ENCODE measurements at places on chromosomes 2 and 18.

DNA sequence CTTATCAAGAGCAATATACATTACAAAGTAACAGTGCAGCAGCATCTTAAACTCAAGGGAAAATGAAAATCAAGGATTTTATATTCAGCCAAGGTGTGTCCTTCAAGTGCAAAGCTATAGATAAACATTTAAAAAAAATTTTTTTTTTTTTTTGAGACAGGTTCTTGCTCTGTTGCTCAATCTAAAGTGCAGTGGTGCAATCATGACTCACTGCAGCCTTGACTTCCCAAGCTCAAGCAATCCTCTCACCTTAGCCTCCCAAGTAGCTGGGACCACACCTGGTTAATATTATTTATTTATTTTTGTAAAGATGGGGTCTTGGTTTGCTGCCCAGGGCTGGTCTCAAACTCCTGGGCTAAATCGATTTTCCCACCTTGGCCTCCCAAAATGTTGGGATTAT, 9.0 kb downstream of the CDKL4 start:
- no peak for DNase-seq

DNA sequence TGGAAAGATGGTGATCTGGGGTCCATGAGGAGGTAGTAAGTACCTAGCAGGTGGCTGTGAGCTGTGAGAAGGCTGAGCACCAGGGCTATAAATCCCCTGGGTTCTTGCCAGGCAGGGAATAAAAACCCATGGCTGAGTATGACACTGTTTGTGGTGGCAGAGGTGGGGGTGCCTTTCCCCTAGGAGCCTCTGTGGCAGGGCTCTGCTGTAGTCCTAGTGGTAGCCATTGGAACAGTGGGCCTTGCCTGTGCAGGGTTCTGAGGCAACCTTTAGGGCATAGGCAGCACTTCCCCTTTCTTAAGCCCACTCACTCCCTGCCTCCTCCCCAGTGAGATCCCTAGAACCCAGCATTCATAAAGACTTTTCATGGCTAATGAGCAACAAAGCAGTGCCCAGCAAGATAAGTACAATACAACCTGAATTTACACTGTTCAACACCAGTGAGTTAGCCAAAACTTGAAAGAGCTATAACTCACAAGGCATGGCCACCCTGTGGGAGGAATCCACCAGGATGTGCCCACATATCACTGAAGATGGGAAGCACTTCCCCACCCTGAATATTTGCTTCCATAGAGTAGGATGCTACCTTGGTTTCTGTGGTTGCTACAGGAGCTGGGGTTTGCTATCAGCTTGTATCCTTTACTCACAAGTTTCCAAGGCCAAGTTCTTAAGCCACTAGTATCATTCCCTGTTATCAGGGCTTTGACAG, 100.9 kb upstream of the NEUROD1 start:
- DNase-seq = no peak

DNA sequence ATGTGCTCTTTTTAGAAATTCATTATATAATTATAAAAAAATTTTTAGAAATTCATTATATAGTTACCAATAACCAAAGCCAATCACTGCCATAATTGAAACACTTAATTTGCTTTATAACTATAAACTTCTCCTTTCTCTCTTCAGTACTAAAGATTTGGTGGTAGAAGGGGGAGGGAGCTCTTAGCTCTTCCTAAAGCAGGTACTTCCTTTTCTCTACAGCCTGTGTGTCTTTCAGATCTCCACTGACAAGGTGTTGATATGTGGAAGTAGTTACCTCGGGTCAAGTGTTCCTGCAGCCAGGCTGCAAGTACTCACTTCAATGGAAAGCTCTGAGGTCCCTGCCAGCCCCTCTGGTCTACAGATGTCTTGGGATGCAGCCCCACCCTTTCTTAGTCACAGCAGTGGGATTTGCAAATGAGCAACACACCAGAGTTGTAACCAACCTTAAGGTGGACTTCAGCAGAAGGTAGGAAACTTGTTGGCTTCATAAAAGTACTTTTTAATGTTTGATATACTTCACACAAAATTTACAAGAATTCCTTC, 690.0 kb downstream of the ARHGAP15 start:
- DNase-seq = no peak

DNA sequence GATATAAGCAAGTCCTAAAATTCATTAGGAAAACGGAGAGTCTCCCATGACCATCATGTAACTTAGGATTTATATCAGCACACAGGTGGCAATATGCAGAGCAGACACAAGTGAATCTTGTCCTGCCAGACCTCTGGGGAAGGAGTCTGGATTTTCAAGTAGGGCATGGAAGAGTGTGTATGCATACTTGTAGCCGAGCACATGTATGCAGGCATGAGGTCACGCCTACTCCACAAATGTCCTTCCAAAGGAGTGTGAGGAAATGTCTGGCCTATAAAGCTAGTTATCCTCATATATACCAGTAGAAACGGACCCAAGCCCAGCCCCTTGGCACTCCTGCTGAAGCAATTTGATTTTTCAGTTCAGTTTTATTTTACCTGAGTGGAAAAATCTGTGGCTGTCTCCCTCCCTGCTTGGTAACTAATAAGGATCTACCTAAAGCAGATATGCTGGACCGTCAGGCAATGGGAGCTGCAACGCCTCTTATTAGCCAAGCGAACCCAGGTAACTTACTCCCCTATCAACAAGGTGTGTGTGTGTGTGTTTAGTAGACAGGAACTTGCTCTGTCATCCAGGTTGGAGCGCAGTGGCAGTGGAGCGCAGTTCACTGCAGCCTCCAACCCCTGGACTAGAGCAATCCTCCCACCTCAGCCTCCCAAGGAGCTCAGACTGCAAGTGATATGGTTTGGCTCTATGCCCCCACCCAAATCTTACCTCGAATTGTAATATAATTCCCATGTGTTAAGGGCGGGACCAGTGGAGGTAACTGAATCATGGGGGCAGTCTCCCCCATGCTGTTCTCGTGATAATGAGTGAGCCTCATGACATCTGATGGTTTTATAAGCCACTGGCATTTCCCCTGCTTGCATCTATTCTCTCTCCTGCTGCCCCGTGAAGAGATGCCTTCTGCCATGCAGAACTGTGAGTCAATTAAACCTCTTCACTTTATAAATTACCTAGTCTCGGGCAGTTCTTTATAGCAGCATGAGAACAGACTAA, 2.8 kb downstream of the STAT1 start:
- no peak for DNase-seq

DNA sequence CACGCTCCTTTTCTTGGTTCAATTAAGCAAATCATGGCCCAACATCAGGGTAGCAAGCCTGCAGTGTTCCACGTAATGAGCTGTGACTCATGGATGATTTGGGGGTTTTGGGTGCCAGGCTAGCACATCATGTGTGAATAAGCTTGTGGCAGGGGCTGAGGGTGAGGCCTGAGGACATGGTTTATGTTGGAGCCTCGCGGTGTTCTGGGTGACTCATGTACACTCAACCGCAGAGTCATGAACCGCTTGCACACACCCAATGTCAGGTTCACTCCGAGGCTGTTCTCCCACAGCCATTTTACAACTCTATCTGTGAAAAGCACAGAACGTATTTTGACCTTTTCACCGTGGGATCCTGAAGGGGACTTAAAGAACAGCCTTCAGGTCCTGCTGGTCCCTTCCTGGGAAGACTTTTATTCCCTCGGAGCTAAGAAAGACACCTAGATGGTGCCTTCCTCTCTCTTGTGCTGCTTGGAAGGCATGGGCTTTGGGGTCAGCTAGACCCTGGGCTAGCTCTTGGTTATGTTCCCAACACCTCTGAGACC, 139.9 kb upstream of the ZEB2 start:
- peak; percentile 98 for DNase-seq

DNA sequence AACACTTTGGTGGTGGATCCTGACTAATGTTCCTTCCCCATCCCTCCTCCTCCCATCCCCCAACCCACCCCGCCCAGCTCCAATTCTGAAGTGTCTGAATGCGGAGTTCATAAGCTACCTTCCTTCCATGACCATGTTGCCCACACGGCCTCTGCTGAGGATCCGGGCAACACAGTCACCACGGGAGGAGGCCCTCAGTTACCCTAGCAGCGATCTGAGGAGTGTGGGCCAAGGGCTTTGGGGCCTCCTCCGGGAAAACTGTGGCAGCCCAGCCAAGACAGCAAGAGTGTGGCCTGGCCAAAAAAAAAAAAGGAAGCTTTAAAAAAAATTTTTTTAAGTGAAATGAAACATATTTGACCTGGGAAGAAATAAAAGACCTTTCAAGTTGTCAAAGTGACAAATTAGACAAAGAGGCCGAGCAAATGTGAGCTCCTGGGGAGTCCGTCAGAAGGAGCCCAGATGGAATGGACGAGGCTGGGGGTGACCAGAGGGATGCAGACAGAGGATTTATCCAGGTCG, 169.0 kb upstream of the PKDCC start:
- DNase-seq = no peak

DNA sequence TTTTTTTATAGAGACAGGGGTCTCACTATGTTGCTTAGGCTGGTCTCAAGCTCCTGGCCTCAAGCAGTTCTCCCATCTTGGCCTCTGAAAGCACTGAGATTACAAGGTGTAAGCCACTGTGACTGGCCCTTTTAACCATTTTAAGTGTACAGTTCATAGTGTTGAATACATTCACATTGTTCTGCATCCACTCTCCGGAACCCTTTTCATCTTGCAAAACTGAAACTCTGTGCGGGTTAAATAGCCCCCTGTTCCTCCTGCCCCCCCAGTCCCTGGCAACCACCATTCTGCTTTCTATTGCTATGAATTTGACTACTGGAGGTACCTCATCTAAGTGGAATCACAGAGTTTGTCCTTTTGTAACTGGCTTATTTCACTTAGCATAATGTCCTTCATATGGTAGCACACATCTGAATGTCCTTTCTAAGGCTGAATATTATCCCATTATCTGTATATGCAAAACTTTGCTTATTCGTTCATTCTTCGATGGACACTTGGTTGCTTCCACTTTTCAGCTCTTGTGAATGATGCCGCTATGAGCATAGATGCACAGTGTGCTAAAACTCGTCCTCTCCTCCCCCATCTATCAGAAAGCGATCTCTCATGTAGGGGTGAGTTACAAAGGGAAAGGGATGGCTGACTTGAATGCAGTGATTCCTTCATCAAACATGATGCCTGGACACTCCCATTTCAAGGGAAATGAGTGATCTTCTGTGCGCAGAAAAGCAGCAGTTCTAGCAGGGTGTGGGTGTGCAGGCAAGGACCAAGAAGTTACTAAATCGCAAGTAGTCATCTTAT, 30.2 kb downstream of the CABLES1 start:
- no peak for DNase-seq

DNA sequence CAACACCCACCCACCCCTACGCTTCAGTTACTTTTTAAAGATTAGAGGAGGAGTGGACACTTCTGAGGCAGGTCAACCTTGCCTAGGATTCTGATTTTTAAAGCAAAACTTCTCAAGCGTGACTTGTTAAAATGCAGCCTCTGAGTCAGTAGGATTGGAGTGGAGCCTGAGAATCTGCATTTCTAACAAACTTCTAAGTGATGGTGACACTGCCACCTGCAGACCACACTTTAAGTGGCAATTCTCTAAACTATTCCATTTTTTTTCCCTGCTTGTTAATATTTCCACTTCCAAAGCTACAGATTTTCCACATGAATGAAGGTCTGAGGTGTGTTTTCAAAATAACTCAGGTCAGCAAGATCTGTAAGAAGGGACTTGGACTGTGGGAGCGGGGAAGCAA, 171.1 kb upstream of the CCDC150 start:
- DNase-seq = peak; percentile 13

DNA sequence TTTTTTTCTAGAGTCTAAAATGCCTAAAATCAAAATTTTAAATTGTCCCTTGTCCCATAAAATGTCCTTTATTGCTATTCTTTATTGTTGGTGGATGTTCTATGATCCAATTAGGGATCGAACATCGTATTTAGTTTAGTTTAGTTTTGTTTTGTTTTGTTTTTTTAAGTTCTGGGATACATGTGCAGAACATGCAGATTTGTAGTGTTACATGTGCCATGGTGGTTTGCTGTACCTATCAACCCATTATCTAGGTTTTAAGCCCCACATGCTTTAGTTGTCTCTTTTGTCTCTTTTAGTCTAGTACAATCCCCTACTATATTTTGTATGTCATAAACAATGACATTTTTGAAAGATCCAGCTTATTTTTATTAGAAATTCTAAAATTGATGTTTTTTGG, 8.8 kb upstream of the DSG1 start:
- no peak for DNase-seq

DNA sequence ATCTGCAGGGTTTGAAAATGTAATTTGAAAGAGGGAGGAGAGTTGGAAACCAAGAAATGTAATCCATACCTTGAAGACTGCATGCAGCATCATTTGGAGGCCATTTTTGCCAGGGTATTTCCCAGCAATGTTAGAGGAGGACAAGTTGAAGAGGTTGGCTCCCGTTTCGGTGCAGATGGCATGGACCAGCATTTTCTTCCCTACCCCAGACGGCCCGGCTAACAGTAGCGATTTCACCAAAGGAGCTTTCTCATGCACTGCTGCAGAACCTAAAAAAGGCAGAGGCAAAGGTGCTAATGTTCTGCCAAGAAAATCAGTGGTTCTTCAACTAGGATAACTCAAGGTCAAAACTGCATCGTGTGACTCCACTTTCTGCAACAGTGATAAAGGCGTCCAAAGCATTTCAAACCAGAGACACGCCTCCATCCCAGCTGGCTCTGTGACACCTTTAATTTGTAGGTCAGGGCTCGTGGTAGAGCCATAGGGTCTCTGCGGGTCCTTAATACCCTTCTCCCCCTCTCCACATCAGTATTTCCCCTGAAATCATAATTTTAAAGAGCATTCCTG, 99.6 kb upstream of the ASB18 start:
- no peak for DNase-seq

- DNase-seq = no peak
Observed at GRCh38 chr2:183459466-183459865, 335.2 kb downstream of the NUP35 start.

- DNase-seq = peak; percentile 25
Observed at GRCh38 chr2:128228894-128229293, 89.8 kb downstream of the HS6ST1 start.

DNA sequence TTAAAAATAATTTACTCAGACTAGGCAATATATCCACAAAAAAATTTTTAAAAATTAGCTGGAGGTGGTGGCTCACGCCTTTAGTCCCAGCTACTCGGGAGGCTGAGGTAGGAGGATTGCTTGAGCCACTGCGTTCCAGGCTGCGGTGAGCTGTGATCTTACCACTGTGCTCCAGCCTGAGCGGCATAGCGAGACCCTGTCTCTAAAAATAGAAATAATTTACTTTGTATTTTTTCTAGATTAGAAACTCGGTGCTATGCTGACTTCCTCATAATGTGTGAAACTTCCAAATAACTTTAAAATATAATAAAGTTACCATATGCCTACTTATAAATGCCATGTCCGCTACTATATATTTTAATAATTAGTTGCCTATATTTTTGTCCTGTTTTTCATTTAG, 6.7 kb downstream of the PPIG start:
- no peak for DNase-seq

DNA sequence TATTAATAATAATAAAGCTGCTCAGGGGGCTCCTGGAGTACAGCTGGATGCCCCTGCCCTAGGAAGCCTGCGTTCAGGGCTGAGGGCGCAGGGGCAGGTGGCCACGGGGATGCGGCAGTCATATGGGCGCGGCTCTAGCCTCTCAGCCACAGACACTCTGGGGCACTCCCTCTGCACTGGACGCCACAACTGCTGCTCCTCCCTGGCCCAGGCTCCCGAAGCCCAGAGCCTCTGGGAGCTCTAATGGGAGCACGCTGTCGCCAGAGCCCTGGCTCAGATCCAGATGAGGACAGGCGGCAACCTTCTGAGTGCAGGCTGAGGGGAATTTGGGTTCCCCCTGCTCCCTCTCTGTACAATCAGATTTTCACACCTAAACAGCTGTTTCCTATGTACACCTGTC, 93.6 kb downstream of the MTCL1 start:
- peak; percentile 71 for DNase-seq
